ENCODE measurements at places on chromosomes 7 and 10.

DNA sequence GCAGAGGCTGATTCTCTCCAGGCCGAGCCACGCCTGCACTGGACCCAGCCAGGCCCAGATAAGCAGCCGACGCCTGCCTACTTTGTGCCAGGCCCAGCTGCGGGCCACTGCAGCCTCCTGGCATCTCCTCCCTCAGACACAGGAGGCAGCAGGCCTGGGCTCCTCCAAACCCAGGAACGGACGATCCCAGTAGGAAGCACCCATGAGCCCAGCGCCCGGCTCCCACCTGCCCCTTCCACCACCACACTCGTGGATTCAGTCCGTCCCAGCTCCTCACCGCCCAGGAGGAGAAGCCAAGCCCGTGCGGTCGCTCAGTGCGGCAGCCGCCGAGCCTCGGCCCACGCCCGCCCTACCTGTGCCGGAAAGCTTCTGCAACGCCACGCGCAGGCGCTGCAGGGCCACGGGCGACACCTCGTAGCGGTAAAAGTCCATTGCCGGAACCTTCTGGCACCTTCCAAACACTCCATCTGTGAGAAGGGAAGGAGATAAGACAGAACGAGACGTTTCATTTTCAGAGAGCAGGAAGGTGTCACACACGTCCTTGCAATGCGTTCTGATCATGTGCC is 271.1 kb downstream of the PTPRN2 start:
- DNase-seq = no peak

DNA sequence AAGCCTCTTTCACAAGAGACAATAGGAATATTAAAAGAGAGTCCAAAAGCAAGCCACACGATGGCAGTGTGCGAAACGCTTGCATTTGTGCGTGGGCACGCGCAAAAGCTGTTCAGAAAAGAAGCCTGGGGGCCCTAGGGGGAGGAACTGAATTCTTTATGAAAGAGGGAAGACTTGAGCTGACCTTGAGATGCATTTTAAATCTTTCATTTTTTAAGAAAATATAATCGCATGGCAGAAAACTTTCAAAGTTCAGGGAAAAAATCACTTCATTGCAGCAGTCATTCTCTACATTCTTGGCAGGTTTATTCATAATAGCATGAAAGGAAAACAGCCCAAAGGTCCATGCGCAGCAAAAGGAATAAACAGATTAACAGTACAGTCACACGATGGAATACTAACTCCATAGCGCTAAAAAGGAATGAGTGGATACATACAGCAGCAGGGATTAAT is 206.5 kb upstream of the PRKCQ start:
- DNase-seq = peak; percentile 7

DNA sequence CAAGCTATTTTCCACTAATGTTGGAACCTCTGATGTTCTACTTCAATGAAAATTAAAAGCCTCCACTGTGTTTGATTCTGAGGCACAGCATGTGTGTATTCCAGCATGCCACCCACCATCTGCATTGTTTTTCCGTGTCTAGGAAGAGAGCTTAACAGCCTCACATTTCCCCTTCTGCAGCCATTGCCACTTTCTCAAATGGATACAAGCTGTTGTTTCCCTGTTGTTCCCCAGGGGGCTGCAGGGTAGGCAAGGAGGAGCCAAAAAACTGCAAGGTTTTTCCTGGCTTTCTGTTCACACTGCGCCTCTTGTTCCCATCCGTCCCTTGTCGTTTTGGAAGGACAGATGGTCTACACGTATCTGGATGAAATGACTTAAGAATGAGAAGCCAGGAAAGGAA is 72.3 kb upstream of the DNAJB12 start:
- DNase-seq = no peak

DNA sequence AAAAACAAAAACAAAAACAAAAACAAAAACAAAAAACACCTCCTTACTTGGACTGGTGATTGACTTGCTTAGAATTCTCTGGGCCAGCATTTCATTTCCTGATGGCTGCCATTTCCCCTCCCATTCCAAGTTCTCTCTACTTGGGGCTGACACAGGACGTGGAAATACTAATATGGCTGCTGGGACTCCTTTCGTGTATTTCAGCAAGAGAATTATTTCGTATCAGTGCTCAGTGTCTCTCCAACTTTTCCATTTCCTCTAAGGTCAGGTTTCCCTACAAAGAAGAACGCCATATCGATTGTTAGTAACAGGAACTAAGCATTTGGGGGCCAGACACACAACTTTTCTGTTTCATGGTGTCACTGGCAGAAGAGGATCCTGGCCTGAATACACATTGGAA is 22.5 kb upstream of the VAX1 start:
- DNase-seq = no peak

- DNase-seq = no peak
Measured at GRCh38 chr10:130244928-130245495, 108.8 kb downstream of the GLRX3 start.

GRCh38 chr10:25902002-25902401 is 32.0 kb upstream of the MYO3A start:
- DNase-seq = no peak

DNA sequence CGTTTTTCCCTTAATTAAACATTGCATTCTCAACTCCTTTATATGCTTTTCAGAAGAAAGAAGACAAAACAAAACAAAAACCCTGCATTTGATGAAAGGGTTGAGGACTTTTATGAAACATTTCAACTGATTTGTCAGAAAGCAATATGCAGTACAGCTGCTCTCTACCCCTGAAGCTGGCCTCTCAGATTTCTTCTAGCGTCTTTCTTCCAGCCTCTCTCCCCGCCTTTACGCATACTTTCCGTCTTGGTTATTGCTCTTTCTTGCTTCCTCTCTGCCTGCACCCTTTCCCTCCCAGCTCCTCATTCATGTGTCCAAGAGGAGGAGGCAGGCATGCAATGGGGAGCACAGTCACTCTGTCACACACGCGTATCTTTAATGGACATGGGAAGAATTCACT is 91.0 kb upstream of the COL1A2 start:
- DNase-seq = no peak

GRCh38 chr10:85641479-85642009 is 725.1 kb downstream of the GRID1 start:
- no peak for DNase-seq

DNA sequence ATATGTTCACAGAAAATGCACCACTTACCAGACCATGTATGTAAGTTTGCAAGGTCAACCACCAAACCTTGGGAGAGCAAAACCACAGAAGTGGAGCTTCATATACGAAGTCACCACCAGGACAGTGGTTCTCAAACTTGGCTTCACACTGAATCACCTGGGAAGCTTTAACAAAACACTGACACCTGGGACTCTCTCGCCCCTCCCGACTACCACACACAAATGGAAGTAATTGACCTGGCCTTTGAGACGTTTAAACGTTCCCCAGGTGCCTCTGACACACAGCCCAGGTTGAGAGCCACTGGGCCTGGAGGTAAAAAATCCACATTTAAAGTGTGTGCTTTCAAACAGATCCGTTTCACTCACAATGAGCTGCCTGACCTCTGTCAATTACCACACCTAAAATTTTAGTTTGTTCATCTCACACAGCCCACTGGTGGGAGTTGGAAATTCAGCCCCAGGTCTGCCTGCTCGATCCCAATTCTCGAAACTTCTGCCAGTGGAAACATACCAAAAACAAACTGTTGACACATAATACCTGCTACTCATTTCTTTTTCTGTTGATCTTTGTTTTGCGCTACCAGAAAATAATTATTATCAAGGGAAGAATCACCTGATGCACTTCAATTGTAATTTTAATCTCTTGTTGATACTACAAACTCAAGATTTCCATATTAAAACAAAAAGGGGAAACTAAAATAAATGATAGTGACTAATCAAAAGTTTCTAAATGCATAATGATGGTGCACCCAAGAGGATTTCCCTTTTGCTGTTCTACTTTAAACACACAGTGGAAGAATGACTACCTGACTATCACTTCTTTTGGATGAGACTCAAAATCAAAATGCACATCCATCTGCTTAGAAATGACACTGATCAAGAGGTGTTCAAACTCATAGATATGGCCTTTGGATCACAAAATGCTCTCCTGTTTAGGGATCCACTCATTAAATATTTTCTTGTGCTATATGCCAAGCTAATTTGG is 26.6 kb downstream of the CDNF start:
- DNase-seq = no peak

- DNase-seq = no peak
Measured at GRCh38 chr10:17387861-17388503, 66.4 kb downstream of the ST8SIA6 start.

DNA sequence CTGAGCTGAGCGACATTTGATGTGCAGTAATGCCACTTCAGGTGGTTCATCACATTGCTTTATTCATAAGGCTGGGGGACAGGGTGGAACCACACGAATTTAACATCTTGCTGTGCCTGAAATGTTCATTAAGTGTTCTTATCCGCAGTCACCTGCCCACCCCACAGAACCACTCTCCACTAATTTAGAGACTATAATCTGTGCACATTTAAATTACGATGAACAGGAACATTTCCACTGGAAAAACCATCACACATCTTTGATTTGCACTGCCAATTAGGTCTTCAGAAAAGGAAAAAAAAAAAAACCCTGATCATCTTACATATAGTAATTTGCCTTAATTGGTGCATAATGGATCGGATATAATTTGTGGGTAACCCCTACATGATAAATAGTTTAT is 2.3 kb downstream of the CDCA7L start:
- DNase-seq = no peak

GRCh38 chr7:107122486-107122911 is 46.3 kb upstream of the HBP1 start:
- no peak for DNase-seq

DNA sequence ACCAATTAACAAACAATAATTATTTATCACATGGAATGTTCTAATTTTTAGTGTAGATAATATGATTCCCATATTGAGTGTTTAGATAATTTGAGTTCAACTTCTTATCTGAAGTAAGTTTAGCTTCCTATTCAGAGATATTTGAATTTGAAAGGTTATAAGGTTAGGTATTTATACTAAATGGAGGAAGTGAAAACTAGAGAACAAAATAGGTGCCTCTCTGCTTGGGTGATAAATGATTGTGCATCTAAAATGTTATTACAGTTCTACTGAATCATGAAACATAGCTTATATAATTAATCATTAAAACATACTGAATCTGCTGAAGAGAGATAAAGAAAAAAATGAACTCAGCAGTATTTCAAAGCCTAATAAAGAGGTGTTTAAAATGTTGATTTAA is 1174.3 kb downstream of the XPNPEP1 start:
- no peak for DNase-seq

- DNase-seq = peak; percentile 71
Measured at GRCh38 chr10:125144693-125145623, 15.4 kb downstream of the CTBP2 start.

DNA sequence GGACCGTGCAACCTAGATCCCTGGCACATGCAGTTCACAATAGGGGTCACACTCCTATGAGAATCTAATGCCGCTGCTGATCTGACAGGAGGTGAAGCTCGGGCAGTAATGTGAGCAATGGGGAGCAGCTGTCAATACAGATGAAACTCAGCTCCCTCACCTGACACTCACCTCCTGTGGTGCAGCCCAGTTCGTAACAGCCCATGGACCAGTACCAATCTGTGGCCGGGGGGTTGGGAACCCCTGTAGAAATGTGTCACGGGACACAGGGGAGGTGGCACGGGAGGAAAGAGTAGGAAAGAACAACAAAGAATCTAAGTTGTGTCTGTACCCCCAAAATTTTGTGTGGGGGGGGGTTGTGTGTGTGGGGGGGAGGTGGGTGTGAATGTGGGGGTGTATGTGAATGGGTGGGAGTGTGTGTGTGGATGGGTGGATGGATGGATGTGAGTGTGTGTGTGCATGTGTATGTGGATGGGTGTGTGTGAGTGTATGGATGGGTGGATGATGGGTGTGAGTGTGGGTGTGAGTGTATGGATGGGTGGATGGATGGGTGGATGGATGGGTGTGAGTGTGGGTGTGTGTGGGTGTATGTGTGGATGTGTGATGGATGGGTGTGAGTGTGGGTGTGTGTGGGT is 33.1 kb downstream of the SFMBT2 start:
- no peak for DNase-seq

DNA sequence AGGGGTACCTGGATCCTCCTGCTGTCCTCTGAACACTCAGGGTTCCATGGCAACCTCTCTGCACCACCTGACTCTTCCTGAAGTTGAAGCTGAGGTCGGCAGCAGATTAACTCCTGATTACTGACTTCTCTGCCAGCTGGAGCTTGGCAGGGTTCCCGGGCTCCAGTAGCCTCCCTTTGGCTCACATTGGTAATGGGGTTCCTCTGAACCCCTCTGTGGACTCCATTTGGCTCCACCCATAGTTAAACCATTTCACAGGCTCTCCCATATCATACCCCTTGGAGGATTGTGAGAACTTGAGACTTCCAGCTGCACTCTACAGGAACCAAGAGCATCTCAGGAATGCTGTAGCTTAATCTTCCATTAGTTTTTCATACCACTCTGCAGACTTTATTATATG is 292.5 kb downstream of the HDAC9 start:
- DNase-seq = no peak

DNA sequence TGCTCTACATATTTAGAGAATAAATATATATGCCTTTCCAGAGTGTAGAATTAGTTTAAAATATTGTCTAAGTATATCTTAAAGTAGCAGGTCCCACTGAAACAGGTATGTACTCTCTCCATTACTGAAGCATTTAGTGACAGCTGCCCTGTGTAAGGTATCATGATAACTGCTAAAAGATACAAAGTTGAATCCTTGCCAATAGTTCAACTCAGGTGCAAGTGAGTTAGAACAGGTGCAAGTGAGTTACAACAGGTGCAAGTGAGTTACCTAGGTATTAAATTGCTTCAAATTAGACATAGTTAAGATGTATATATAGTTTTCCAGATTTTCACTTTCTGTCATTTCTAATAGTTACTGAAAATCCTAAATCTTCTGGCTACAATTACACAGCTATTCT is 119.1 kb downstream of the CNOT4 start:
- DNase-seq = no peak

- DNase-seq = no peak
Measured at GRCh38 chr7:151708610-151709009, 168.3 kb downstream of the PRKAG2 start.

- DNase-seq = no peak
Measured at GRCh38 chr10:5752301-5752871, 60.8 kb downstream of the GDI2 start.

- DNase-seq = peak; percentile 46
Measured at GRCh38 chr7:54841772-54842697, 83.0 kb upstream of the SEC61G start.

- DNase-seq = no peak
Measured at GRCh38 chr10:61635932-61636331, 26.8 kb upstream of the CABCOCO1 start.

- no peak for DNase-seq
Measured at GRCh38 chr10:63522995-63523394, 1.8 kb downstream of the REEP3 start.

- DNase-seq = no peak
Measured at GRCh38 chr10:43409385-43410109, 561 bp upstream of the HNRNPF start.

- DNase-seq = no peak
Measured at GRCh38 chr7:129949292-129950133, 3.2 kb downstream of the UBE2H start.

- DNase-seq = no peak
Measured at GRCh38 chr7:107678110-107678753, 17.6 kb downstream of the SLC26A4 start.

GRCh38 chr10:89946106-89946505 is 244.7 kb downstream of the KIF20B start:
- DNase-seq = peak; percentile 8
